HTR-8/SVneo (cell line): ENCODE measurements at places on chromosomes 7 and 10.

- no peak for DNase-seq
These were observed 29.2 kb downstream of the STK17A start for GRCh38 chr7:43612128-43612527.

- DNase-seq: peak; percentile 65
These were observed 2.2 kb downstream of the CRTAC1 start for GRCh38 chr10:98028168-98028770.

- DNase-seq: peak; percentile 19
These were observed 79.0 kb upstream of the TMEM168 start for GRCh38 chr7:112869111-112869774.

GRCh38 chr7:27185013-27185853 is at the start of gene HOXA11:
TSS of gene HOXA11 (minus strand) at chr7:27185232. CDS start at chr7:27185144, 88 bp downstream.
- peak; percentile 94 for DNase-seq

GRCh38 chr7:54354436-54354835 is 187.7 kb upstream of the VSTM2A start:
- no peak for DNase-seq

- DNase-seq: no peak
These were observed 249.0 kb downstream of the C7orf25 start for GRCh38 chr7:42662862-42663261.
